Activated T-cell treated with anti-CD3 and anti-CD28 coated beads, Interleukin-2, amount 50 U/mL, for 4 hours (primary cell): ENCODE measurements at places on chromosomes 2 and 18. TPM values are rescaled to one million over a fixed set of nuclear protein-coding genes. Genes with fewer than 3 reads are reported as not detected.

DNA sequence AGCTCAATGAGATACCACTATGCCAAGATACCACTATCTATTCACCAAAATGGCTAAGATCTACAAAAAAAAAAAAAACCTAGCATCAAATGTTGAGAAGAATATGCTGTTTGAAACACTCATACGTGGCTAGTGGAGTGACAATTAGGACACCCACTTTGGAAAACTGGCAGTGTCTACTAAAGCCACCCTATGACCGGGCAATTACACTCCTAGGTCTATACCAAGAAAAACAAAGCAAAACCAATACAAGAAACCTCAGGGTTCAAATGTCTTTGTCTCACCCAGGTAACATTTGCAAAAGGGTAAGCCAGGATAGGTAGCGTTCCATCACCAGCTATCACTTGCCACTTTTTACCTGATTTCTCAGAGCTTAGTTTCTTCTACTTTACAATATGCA, 123.6 kb upstream of the CAB39 start:
- DNase-seq, result no peak

GRCh38 chr2:65314801-65315441, 87.3 kb downstream of the ACTR2 start:
- DNase-seq, result no peak

- peak; percentile 48 for DNase-seq
Measured at GRCh38 chr2:44392338-44392943, 30.7 kb downstream of the CAMKMT start.

DNA sequence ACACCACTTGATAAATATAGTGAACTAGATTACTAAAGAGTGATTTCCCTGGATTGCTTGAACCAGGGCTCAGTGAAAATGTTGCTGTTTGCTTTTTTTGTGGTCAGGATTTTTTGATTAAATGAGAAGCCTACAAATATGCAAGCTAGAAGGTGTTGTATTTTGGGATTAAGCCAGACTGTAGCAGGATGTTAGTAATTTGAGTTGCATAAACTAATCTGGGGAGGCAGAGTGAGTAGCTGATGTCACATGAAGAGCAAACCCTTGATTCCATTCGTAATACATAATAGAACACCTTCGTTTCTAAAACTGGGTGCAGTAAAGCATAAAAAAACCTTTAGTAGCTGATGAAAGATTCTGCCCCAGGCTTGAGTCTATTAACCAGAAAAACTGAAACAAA, 32.0 kb downstream of the NEDD4L start:
- DNase-seq, result no peak

- no peak for DNase-seq
Measured at GRCh38 chr18:5500158-5500939, 43.4 kb downstream of the EPB41L3 start.

DNA sequence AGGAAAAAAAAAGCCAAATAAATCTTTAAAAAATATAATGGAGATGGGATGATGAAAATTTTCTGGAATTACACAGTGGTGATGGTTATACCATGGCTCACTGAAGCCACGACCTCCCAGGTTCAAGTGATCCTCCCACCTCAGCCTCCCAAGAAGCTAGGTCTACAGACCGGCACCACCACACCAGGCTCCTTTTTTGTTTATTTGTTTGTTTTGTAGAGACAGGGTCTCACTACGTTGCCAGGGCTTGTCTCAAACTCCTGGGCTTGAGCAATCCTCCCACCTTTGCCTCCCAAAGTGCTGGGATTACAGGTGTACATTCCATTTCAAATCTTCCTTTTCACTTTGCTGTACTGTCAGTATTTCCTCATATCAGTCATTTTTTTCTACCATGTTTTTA, 61.7 kb downstream of the CHRNA1 start:
- DNase-seq, result no peak

DNA sequence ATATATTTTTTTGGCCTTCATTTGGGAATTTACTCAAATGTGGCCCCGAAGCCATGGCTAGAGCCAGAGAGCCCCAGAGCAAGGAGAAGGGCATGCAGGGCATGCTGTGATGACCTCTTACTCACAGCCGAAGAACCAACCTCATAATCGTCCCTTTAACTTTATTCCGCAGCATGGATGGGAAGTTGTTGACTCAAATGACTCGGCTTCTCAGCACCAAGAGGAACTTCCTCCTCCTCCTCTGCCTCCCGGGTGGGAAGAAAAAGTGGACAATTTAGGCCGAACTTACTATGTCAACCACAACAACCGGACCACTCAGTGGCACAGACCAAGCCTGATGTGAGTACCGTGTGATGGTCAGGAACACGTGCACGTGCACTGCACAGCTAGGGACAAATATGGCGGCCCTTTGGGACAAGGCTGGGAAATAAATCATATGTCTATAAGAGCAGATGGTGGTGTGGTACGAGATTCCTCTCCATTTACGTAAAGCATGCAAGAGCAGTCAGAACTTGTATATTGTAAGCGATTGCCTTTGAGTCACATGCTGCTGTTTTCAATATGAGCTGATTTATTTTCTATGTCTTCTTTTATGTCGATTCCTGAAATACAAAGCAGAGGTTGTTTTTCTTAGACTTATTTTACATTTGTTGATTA, 280.9 kb downstream of the NEDD4L start:
- no peak for DNase-seq

- DNase-seq, result no peak
Measured at GRCh38 chr2:238942726-238943300, 94.9 kb downstream of the TWIST2 start.

GRCh38 chr2:160326786-160327185, 126.7 kb upstream of the ITGB6 start:
- no peak for DNase-seq

DNA sequence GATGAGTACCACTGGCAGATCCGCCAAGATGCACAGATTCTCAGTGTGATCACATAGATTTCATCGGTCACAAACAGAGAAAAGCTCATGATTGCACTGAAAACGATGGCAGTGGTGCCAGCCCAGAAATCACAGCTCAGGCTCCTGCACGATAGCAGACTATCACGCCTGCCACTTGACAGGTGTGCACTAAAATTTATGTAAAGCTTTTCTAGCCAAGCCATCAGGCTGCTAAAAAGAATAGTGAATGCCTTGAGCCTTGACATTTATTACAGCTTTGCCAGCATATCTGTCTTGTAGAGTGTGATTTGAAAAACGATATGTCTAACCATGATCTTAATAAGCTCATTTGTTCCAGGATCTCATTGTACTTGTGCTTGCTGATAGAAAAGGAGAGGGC, 409.5 kb upstream of the CWC22 start:
- DNase-seq, result no peak

DNA sequence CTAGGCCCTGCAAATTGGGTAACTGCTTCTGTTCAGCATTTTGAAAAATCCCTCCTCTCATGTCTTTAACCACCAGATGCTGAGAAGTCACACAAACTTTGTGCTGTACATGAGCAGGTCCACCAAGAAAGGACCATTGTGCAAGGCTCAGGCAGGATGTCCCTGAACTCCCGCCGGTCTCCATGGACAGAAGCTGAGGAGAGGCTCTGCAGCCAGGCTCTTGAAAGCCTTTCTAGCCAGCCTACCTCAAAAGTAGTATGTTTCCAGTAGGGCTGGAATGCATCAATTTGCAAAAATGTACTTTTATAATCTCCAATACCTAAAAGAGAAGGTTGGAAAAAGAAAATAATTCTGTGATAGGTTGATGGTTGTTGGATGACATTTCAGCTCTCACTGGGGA, 47.0 kb upstream of the SH3BP4 start:
- no peak for DNase-seq

DNA sequence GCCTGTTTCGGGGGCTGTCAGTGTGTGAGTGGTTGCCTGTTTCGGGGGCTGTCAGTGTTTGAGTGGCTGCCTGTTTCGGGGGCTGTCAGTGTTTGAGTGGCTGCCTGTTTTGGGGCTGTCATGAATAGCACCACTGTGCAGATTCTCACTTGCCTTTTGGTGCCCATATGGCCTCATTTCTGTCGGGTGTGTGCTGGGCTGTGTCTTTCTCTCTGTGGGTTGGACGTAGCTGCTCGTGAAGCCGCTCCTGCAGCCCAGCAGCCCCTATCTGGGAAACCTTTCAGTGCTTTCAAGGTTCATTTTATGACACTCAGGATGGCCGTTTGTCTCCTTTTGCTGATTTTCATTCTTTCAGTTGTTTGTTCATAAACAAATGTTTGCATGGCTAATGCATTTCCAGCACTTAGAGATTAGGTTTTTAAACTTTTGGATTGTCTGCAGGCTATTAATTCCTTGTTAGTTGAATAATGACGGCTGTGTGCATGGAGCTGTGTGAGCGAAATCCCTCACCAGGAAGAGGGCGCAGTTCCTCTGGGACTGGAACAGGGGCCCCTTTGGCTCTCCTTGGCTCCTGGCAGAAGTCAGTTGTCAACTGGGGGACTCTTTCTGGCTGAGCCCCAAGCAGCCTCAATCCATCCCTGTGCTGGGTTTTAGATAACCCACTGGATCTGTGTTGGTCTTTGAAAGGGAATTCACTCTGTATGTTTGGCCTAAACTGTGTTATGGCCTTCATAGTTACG, 10.8 kb downstream of the AGAP1 start:
- DNase-seq, result no peak

GRCh38 chr2:198499539-198499938, 695.1 kb downstream of the PLCL1 start:
- DNase-seq, result no peak

GRCh38 chr2:240135706-240136012, 446 bp downstream of the COPS9 start:
- no peak for DNase-seq

GRCh38 chr2:37527361-37527760, 144.1 kb downstream of the CDC42EP3 start:
- DNase-seq, result no peak

DNA sequence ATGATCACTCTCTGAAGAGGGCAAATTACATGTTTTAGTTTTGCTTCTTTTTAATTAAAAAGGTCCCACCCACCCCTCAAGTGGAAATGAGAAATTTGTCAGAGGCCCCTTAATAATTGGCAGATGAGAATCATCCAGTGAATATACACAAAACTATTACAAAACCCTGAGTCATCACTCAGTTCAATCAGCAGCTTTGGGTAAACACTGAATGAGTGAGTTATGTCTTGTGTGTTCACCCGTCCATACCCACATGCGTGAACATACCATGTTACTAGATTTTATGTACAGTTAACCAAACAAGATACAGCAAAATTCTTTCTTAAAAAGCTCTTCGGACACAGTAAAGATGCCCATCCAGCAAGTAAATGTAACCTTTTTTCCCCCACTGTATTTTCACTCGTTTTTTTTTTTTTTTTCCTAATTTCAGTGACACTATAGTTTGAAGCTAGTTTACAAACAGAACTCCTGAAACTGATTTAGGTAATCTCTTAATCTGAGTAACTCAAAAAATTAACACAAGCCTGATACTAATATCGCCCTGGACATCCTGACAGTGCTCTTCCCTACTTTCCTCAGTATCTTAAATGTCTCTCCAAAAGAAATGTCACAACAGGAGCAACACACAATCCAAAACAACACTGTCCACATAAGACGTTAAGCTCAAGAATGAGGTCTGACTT, 1.4 kb downstream of the PSME4 start:
- no peak for DNase-seq

- no peak for DNase-seq
Measured at GRCh38 chr2:173151671-173152401, 76.2 kb downstream of the MAP3K20 start.

GRCh38 chr2:38010995-38011394, 65.0 kb downstream of the CYP1B1 start:
- DNase-seq, result no peak

Gene IL36B
- total RNA-seq, result not detected

Gene ACTR3
- total RNA-seq, result 517 TPM

Gene VSNL1
- not detected for total RNA-seq

Gene FAM124B
- not detected for total RNA-seq
